Natural killer cell treated with Interleukin-12 subunit alpha and Interleukin-12 subunit beta and Interleukin-15 and Interleukin-18, amount 100 ng/mL, for 72 hours (primary cell): ENCODE measurements at places on chromosomes 2 and 18. TPM values are rescaled to one million over a fixed set of nuclear protein-coding genes. Genes with fewer than 3 reads are reported as not detected.

GRCh38 chr18:43077510-43078308 is 37.8 kb downstream of the RIT2 start:
- no peak for DNase-seq
- H3K4me3 ChIP-seq = no peak overlapping the region
- H3K27ac ChIP-seq = no peak overlapping the region
- no peaks in the 10 kb centered on the region for H3K4me1 ChIP-seq
- H3K36me3 ChIP-seq = peaks cover 5% of the 10 kb centered on the region
- no peaks in the 10 kb centered on the region for H3K27me3 ChIP-seq

TUBA3E gene
- total RNA-seq = not detected

GRCh38 chr18:8928044-8928443 is 174.5 kb upstream of the NDUFV2 start:
- H3K36me3 ChIP-seq = peaks cover 10% of the 10 kb centered on the region
- H3K4me1 ChIP-seq = no peaks in the 10 kb centered on the region

- no peak overlapping the region for H3K27ac ChIP-seq
- H3K36me3 ChIP-seq = no peaks in the 10 kb centered on the region
- H3K4me1 ChIP-seq = peaks cover 18% of the 10 kb centered on the region
- no peak for DNase-seq
- H3K4me3 ChIP-seq = no peak overlapping the region
Observed at GRCh38 chr2:231571661-231572191, 20.9 kb upstream of the TEX44 start.

- no peaks in the 10 kb centered on the region for H3K36me3 ChIP-seq
- no peaks in the 10 kb centered on the region for H3K4me1 ChIP-seq
- no peaks in the 10 kb centered on the region for H3K27me3 ChIP-seq
- DNase-seq = no peak
Observed at GRCh38 chr2:47274054-47274782, 119.1 kb upstream of the STPG4 start.

ALPI gene
- not detected for total RNA-seq

- peaks cover 16% of the 10 kb centered on the region for H3K27me3 ChIP-seq
- DNase-seq = no peak
- H3K27ac ChIP-seq = no peak overlapping the region
- no peaks in the 10 kb centered on the region for H3K36me3 ChIP-seq
- no peaks in the 10 kb centered on the region for H3K4me1 ChIP-seq
Observed at GRCh38 chr2:231890896-231891513, 35.2 kb downstream of the NPPC start.

GRCh38 chr2:199273042-199273511 is 184.7 kb downstream of the SATB2 start:
- no peaks in the 10 kb centered on the region for H3K27me3 ChIP-seq
- H3K36me3 ChIP-seq = peaks cover 5% of the 10 kb centered on the region
- no peak overlapping the region for H3K4me3 ChIP-seq
- H3K27ac ChIP-seq = no peak overlapping the region
- H3K4me1 ChIP-seq = no peaks in the 10 kb centered on the region
- DNase-seq = no peak

MC5R gene
- total RNA-seq = not detected

DNA sequence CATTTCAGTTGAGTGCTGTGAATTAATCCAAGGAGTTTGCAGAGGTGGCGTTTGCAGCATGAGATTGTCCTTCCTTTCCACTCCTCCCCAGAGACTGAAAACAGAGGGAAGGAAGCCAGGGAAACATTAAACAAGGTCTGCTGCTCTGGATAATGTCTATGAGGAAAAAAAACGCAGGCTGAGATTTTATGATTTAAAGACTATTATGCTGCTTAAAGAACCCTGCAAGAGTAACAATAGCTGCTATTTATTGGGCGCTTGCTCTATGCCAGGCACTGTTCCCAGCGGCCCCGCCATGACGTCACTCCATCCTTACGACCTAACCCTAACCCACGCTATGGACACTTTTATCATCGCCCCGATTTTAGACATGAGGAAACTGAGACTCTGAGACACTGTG is 222.4 kb downstream of the BCL2 start:
- H3K4me1 ChIP-seq = peaks cover 45% of the 10 kb centered on the region
- H3K36me3 ChIP-seq = no peaks in the 10 kb centered on the region
- H3K27me3 ChIP-seq = peaks cover 19% of the 10 kb centered on the region

DNA sequence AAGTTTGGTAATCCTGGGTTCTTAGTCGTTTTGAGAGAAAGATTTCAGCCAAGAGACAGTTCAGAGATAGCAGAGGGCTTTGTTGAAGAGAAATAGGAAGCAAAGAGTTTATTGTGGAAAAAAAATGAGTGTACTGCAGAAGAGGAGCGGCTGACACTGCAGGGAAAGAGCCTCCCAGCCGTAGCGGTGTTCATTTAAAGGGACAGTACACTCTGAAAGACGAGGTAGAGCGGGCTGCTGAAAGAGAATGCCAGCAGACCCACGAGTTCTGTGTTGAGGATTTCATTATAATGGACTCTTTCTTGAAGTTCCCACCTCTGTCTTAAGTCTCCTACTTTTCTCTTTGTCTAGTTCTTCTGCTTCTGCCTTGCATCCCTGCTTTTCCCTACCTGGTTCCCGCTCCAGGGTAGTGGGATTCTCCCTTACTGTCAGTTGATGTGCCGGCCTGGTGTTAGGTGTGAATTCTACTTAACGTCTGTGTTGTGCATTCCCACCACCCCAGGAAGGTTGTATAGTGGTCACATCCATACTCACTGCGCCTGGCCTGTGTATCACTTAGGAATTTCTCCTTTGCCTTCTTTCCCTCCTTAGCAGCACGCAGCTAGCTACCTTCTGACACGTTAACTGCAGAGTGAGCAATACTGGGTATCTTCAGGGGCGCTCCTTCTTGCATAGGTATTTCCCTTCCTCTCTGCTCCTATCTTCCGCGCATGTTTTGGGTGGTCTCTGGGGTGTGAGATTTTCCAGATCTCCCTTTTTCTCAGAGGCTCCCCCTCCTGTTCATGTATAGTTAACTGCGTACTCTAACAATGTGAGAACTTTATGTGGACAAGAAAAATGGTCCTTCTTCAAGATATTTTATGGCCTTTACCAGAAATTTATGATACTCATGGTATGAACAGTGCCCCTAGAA is 164.5 kb downstream of the PTH2R start:
- DNase-seq = no peak
- no peak overlapping the region for H3K27ac ChIP-seq

DNA sequence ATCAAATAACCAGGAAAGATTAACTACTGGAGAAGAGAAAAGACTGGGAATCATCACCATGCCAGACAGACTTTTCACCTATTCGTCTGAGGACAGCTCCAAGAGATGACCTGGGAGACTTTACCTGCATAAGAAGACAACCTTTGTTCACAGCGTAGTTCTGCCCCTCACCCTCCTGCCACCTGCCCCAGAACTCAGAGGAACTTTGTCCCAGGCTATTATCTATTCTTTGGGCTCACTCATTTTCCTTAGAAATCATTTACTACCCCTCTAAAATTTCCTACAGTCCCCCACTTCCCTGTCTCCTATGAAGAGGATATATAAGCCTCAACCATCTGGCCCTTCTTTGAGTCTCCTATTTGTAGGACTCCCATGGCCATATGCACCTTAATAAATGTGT is 19.3 kb upstream of the COPS8 start:
- no peak overlapping the region for H3K27ac ChIP-seq
- no peaks in the 10 kb centered on the region for H3K4me1 ChIP-seq
- no peaks in the 10 kb centered on the region for H3K27me3 ChIP-seq
- H3K4me3 ChIP-seq = no peak overlapping the region
- no peak for DNase-seq

GRCh38 chr2:207231967-207232366 is 66.2 kb upstream of the KLF7 start:
- H3K4me1 ChIP-seq = peaks cover 15% of the 10 kb centered on the region
- no peak overlapping the region for H3K4me3 ChIP-seq
- H3K27ac ChIP-seq = no peak overlapping the region
- H3K36me3 ChIP-seq = peaks cover 10% of the 10 kb centered on the region
- H3K27me3 ChIP-seq = peaks cover 14% of the 10 kb centered on the region
- no peak for DNase-seq

ANKRD30BL gene
- total RNA-seq = not detected

- H3K27ac ChIP-seq = no peak overlapping the region
- H3K4me3 ChIP-seq = no peak overlapping the region
- H3K36me3 ChIP-seq = no peaks in the 10 kb centered on the region
- no peaks in the 10 kb centered on the region for H3K4me1 ChIP-seq
- no peak for DNase-seq
Observed at GRCh38 chr2:53051157-53051556, 716.4 kb upstream of the CHAC2 start.

AQP12A gene
- not detected for total RNA-seq

GRCh38 chr2:215552144-215552580 is 116.3 kb upstream of the FN1 start:
- no peaks in the 10 kb centered on the region for H3K4me1 ChIP-seq
- peaks cover 3% of the 10 kb centered on the region for H3K27me3 ChIP-seq
- H3K36me3 ChIP-seq = no peaks in the 10 kb centered on the region
- H3K27ac ChIP-seq = no peak overlapping the region
- H3K4me3 ChIP-seq = no peak overlapping the region

IGFBP5 gene
- total RNA-seq = not detected

CNRIP1 gene
- not detected for total RNA-seq

GRCh38 chr2:228417956-228418355 is 236.5 kb upstream of the SPHKAP start:
- peaks cover 5% of the 10 kb centered on the region for H3K36me3 ChIP-seq
- no peak overlapping the region for H3K4me3 ChIP-seq
- no peak for DNase-seq
- no peaks in the 10 kb centered on the region for H3K4me1 ChIP-seq
- no peak overlapping the region for H3K27ac ChIP-seq

UCN gene
- total RNA-seq = 1.3 TPM

CCDC141 gene
- 0.24 TPM for total RNA-seq

- no peak overlapping the region for H3K4me3 ChIP-seq
- no peaks in the 10 kb centered on the region for H3K27me3 ChIP-seq
- no peaks in the 10 kb centered on the region for H3K36me3 ChIP-seq
- no peaks in the 10 kb centered on the region for H3K4me1 ChIP-seq
- no peak overlapping the region for H3K27ac ChIP-seq
Observed at GRCh38 chr2:182319556-182320505, 107.0 kb downstream of the PDE1A start.

DNA sequence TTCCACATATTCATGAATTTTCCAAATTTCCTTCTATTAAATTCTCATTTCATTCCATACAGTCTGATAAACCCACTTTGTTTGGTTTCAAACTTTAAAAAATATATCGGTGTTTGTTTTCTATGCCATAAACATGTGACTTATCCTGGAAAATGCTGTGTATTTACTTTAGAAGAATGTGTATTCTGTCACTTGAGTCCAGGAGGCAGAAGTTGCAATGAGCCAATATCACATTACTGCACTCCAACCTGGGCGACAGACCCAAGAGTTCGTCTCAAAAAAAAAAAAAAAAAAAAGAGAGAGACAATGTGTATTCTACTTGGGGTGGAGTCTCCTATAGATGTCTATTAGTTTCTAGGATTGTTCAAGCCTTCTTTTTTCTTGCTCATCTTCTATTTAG is 31.8 kb downstream of the MBD5 start:
- H3K36me3 ChIP-seq = no peaks in the 10 kb centered on the region
- DNase-seq = no peak
- no peaks in the 10 kb centered on the region for H3K27me3 ChIP-seq
- H3K4me1 ChIP-seq = peaks cover 36% of the 10 kb centered on the region

DNA sequence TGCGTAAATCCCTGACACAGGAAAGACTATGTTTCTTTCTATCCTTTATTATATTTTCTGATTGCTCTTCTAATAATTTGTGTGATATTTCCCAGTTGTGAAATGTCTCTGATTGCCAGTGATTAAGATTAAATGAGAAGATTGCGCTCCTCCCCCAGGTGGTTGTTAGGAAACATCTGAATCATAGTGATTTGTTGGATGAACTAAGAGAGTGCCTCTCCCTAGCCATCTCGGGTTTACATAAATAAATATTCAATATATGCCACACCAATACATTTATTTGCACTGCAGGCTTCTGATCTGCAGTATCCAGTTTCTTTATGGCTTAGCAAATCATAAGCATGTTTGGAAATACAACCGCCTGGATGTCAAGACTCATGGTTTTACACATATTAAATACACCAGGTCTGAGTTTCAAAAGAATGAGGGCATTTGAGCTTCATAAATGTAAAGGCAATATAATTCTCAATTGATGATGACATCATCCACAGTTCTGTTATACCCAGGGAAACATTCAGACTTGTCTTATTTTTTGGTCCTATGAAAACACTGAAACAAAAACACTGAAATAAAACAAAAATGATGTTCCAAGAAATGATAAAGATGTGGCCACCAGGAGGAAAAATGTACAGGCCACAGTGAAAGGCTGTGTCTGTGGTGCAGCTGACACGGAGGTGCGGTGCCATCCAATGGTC is 826.7 kb upstream of the ACVR2A start:
- H3K27me3 ChIP-seq = no peaks in the 10 kb centered on the region
- DNase-seq = no peak
- no peak overlapping the region for H3K4me3 ChIP-seq
- no peaks in the 10 kb centered on the region for H3K4me1 ChIP-seq
- H3K27ac ChIP-seq = no peak overlapping the region
- peaks cover 7% of the 10 kb centered on the region for H3K36me3 ChIP-seq

DNA sequence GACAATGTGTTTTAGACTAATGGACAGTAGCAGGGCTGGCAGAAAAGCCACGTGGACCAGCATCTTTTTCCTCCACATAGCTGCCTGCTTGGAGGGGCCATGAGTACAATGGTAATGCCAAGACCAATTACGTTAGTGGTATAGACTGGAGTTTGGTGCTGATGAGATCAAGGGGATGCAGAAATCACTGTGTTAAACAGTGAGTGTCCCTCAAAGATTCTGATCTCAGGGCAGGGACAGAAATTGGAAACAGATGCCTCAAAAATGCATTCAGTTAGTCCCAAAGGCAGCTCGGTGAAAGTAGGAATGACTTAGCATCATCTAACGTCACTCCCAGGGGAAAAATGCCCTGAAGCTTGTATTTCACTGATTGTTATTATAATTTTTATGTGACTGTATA is 72.4 kb downstream of the SLC16A14 start:
- peaks cover 7% of the 10 kb centered on the region for H3K4me1 ChIP-seq
- H3K27ac ChIP-seq = no peak overlapping the region
- no peak overlapping the region for H3K4me3 ChIP-seq
- no peak for DNase-seq
- H3K36me3 ChIP-seq = no peaks in the 10 kb centered on the region

- no peaks in the 10 kb centered on the region for H3K4me1 ChIP-seq
- H3K4me3 ChIP-seq = no peak overlapping the region
- no peak for DNase-seq
- H3K36me3 ChIP-seq = no peaks in the 10 kb centered on the region
- no peak overlapping the region for H3K27ac ChIP-seq
Observed at GRCh38 chr2:120524174-120524573, 178.2 kb downstream of the INHBB start.

DNA sequence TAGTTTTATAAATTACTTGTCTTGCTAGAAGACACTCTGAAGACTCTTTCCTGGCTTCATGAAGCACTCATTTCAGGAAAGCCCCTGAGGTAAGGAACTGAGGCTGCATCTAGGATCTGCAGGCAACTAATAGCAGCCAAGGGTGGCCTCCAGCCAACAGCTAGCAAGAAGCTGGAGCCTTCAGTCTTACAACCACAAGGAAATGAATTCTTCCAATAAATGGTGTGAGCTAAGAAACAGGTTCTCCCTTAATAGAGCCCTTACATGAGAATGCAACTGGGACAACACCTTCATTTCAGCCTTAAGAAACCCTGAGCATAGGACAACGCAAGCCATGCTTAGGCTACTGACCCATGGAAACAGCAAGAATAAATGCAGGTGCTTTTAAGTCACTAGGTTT is 254.6 kb upstream of the RBBP8 start:
- H3K27me3 ChIP-seq = peaks cover 71% of the 10 kb centered on the region
- no peak overlapping the region for H3K27ac ChIP-seq
- DNase-seq = no peak
- H3K4me3 ChIP-seq = no peak overlapping the region
- no peaks in the 10 kb centered on the region for H3K4me1 ChIP-seq
- no peaks in the 10 kb centered on the region for H3K36me3 ChIP-seq

- H3K4me3 ChIP-seq = no peak overlapping the region
- H3K27ac ChIP-seq = no peak overlapping the region
- DNase-seq = no peak
- no peaks in the 10 kb centered on the region for H3K27me3 ChIP-seq
- no peaks in the 10 kb centered on the region for H3K36me3 ChIP-seq
Observed at GRCh38 chr2:226002438-226002837, 602.9 kb downstream of the NYAP2 start.
